Pons (tissue), 1 donor: ENCODE measurements at places on chromosomes 3 and 15.

- DNase-seq: peak; percentile 7
These were observed 121.4 kb downstream of the FAM43A start for GRCh38 chr3:194806991-194807630.

DNA sequence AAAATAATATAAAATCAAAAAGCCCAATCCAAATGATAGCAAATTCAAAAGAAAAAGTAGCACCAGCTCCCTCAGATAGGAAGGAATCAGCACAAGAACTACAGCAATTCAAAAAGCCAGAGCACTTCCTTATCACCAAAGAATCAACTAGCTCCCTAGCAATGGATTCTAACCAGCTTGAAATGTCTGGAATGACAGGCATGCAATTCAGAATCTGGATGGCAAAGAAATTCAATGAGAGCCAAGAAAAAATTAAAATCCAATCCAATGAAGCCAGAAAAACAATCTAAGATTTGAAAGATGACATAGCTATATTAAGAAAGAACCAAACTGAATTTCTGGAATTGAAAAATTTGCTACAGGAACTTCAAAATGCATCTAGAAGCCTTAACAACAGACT is 1334.4 kb upstream of the ALCAM start:
- DNase-seq: no peak

DNA sequence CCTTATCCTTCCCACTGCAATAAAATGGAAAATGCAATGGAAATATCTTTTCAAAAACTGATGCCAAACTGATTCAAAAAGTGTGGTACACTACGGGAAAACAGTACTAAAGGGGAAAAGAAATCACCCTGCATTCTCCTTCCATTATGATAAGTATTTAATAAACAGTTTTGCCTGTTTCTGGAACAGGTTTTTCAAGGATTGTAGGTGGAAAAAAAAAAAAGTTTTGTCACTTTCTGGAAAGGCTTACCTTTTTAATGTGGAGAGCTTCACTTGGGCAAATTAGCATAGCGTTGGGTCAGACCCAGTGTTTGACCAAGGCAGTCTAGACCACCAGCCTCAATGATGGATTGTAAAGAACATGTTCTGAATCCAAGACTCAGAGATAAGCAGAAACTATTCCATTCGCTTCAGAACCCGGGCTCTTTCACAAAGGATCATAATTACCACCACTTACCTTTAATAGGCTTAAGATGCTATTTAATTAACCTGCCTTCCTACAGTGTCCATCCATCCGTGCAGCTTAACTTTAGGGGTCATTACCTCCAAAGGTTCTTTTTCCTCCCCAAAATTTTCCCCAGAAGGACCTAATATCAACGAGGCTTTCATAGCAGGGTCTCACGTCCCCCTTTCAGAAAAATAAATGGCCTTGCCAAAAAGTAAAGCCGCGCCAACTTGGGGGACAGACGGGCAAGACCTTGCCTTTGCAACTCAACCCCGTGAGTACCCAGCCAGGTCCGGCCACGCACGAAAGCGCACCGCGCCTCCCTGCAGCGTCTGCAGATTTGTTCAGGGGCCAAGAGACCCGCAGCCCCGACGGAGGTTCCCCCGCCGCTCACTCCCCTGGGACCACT is 1.0 kb downstream of the DCBLD2 start:
- no peak for DNase-seq

GRCh38 chr15:51403072-51403878 is 61.8 kb downstream of the GLDN start:
- peak; percentile 59 for DNase-seq

GRCh38 chr3:172118019-172118418 is 78.6 kb downstream of the FNDC3B start:
- DNase-seq: no peak

GRCh38 chr3:127159543-127159942 is 33.4 kb upstream of the PRR23E start:
- no peak for DNase-seq

- peak; percentile 56 for DNase-seq
These were observed 2.4 kb downstream of the CIB1 start for GRCh38 chr15:90231028-90232017.

- no peak for DNase-seq
These were observed 30.4 kb downstream of the RORA start for GRCh38 chr15:61198722-61199121.

- no peak for DNase-seq
These were observed 406.9 kb upstream of the TBL1XR1 start for GRCh38 chr3:177604181-177604580.

- DNase-seq: peak; percentile 11
These were observed 45.7 kb downstream of the CD86 start for GRCh38 chr3:122100591-122101463.

DNA sequence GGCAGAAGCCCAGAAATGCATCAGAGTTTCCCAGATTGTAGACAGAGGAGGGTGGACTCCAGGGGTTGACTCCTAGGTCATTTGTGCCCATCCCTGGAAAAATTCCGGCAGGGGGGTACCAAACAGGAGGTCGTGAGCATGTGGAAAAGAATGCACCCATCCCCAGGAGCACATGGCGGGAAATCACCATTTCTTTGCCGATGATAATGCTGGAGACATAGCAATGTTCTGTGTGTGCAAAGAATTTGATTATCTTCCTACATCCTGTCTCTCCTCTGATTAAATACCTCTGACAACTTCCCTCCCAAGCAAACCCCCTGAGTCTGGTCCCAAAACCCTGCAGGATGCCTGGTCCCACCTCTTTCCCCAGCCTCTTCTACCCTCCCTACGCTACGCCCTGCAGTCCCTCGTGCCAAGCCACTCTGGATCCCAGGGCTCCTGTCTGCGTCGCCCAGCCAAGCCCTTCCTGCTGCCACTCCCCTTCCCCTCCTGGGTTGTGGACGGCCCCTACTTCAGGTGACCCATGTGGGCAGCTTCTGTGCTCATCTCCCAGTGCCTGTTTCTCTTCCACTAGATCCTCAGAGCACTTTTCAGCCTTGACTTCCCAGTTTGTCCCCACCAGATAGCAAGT is 15.8 kb downstream of the WNT7A start:
- DNase-seq: no peak

GRCh38 chr15:95259513-95259912 is 1028.2 kb downstream of the MCTP2 start:
- DNase-seq: peak; percentile 73

GRCh38 chr3:187207624-187208023 is 10.3 kb downstream of the RTP1 start:
- peak; percentile 31 for DNase-seq
